ENCODE measurements at places on chromosomes 12 and 14.
A peak's percentile ranks its signal among the peaks of the same experiment; 100 is the strongest.

GRCh38 chr12:117441751-117442150 is 80.3 kb upstream of the NOS1 start:
- peak; percentile 52 for DNase-seq

DNA sequence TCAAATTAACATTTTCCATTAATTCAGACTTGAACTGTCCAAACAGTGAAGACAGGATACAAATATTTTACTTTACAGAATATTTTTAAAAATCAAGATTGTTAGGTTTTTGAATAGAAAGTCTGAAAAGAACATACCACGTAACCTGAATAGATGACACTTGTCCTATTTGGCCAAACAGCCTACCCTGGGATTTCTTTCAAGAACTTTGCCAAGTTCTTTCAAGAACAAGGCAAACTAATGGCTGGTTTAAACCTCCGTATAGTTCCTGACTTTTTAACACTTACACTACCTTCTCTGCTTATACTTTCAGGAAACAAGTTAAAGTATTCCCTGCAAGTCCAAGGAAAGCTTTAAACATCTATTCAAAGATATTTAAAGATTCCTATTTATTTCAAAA is 35.0 kb downstream of the MAP4K5 start:
- peak; percentile 29 for DNase-seq

GRCh38 chr14:31047503-31047902 is 21.3 kb upstream of the STRN3 start:
- DNase-seq, result no peak

GRCh38 chr12:131673888-131674257 is 37.0 kb upstream of the SFSWAP start:
- no peak for DNase-seq

DNA sequence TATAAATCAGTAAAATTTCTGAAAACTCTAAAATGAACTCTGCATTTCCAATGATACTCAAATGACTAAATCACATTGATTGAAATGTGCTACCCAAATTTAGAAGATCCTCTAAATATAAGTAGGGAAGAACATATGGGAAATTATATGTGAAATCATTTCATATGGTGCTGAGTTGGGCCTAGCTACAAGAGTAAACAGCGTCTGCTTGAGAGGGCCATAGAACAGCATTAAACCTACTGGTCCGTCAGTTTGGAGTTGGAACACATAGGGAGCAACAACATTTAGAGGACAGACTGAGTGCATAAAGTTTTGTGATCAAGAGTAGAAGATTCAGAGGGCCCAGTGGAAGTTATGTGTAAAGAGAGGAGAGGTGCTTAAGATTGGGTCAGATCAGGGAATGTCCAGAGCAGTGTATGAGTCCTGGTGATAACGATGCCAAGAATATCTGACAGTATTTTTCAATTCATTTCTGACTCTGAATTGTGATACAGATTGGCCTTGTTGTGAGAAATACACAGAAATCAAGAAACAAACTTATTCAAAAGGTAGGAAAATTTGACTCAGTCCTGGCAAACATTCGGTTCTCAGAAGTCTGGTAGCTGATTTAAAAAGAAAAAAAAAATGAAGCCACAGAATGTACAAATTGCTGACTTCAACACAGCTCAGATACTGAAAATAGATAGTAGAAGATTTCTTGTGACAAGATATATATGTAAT is 362.2 kb downstream of the CCDC91 start:
- DNase-seq, result peak; percentile 8
